ENCODE measurements at places on chromosomes 2 and 18.

DNA sequence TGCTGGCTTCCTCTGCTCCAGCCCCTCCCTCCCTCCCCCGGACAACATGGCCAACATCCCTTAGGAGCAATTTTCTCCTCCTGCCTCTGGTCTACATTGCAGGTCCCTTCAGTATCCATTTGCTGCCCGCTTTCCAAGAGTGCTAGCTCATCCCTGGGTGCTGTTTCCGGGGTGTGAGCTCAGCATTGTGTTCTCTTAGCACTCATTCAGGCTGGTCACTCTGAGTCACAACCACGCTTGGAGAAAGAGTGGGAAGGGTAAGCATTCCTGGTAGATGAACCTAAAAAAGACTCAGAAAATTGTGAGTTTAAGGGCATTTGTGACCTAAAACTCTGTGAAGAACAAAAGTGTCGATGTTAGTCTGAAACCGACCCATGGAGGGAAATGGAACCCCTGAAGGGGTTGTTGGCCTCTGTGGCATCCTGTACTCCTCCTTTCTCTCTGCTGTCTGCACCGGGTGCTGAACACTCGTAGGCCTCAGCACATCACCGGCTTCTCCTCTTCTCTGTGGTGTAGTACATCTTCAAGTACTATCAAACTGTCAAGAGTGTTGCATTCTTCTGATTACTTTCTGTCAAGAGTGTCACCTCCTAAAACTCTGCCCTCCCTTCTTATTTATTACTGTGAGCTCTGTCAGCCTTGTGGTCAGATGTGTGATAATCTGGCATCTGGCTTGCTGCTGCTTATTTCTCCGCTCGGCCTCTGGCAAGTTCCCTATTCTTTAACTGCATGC is 73.0 kb downstream of the CTNNA2 start:
- no peak for DNase-seq

- no peak for DNase-seq
Observed at GRCh38 chr18:25166113-25166512, 185.9 kb downstream of the ZNF521 start.

GRCh38 chr2:205763708-205764211 is 81.5 kb downstream of the NRP2 start:
- DNase-seq, result peak; percentile 58

DNA sequence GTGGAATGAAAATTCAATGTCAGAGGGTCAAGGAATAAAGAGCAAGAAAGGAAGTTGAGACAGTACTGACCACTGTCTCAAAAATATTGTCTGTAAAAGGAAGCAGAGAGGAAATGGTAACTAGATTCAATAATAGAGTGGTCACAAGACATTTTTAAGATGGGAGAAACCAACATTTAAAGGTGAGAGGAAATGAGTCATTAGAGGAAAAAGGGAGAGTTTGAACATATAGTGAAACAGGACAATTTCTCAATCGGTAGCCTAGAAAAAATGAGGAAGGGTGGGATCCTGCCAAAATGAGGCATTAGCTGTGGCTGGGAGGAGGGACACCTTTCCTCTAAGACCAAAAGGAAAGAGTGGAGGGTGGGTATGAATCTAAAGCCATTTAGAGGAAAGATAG is 288.5 kb downstream of the SP3 start:
- no peak for DNase-seq

DNA sequence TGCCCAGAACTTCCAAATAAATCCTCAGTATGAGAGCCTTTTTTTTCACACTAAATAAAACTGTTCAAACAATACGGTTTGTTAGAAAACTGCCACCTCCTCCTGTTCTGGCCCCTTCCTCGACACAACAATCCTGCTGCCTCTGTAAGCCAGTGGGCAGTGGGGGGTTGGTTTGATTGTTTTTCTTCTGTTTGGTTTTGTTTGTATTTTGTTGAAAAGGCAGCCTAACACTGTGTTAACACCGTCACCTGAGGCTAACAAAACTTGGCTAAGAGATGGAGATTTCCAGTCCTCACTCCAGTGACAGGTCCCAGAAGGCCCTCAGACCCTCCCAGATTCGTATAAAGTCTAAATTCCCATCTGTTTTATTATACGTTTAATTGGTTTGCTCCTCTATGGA is 402.1 kb downstream of the ZNF521 start:
- no peak for DNase-seq

DNA sequence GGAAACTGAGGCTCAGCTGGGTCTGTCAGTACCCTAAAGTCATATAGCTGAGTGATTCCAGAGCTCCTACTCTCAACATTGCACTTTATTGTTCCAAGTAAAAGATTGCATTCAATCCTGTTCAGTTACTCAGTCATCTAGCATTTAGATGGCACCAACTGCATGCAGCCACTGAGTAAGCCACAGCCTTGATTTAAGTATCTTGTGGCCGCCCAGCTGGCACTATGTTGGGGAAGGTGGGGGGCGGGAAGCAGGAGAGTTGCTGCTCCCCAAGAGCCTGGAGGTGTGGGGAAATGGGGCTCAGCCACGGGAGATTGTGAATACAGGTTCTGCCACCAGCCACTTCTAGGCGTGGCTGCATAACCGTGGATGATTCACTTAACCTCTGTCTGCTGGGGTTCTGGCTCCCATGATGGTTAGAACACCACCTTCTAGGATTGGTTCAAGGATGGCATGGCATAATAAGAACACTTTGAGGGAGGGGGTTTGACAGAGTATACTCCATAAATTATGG is 17.1 kb downstream of the ZFP36L2 start:
- DNase-seq, result no peak

DNA sequence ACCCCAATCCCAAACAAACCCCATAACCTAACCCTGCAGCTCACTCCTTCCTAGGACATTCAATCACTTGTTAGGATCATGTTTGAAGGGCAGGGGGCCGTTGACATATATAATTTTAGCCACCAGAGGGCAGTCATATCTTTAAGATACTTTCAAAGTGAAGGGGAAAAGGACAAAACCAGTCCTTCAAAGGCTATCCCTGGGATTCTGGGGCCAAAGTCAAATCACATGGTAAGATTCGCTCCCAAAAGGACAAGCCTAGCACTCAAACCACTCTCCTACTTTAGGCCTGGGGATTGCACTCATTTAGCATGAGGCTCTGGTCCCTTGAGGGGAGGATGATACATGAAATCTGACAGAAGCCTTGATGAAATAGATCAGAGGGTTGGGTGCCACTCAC is 44.6 kb downstream of the HAUS1 start:
- DNase-seq, result peak; percentile 45

- DNase-seq, result no peak
Observed at GRCh38 chr18:37658894-37659293, 93.3 kb upstream of the CELF4 start.

DNA sequence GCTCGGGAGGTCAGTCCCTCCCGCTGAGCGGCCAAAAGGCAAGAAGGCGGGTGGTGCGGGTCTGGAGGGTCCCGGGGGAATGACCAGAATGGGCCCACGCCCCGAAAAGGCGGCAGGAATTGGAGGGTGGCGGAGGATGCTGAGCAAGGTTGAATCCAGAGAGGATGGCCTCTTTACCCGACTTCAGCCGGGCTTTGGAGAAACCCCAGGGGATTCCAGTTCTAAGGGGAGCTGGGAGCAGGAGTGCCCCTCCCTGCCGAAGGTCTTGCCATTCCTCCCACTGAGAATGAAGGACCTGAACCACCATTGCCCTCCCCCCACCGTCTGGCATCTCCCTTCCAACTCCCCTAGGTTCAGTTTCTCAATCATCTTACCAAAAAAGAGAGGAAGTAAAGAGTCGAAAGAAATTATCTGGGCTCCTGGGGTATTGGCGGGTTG is 38.9 kb upstream of the ATP6V1B1 start:
- DNase-seq, result no peak

- DNase-seq, result no peak
Observed at GRCh38 chr2:36553683-36554082, 44.3 kb downstream of the FEZ2 start.

- DNase-seq, result no peak
Observed at GRCh38 chr2:109128616-109129355, at the start of gene SH3RF3. Gene SH3RF3 (plus strand): TSS chr2:109129205.

- peak; percentile 14 for DNase-seq
Observed at GRCh38 chr2:240932001-240932723, 26.0 kb downstream of the CROCC2 start.

DNA sequence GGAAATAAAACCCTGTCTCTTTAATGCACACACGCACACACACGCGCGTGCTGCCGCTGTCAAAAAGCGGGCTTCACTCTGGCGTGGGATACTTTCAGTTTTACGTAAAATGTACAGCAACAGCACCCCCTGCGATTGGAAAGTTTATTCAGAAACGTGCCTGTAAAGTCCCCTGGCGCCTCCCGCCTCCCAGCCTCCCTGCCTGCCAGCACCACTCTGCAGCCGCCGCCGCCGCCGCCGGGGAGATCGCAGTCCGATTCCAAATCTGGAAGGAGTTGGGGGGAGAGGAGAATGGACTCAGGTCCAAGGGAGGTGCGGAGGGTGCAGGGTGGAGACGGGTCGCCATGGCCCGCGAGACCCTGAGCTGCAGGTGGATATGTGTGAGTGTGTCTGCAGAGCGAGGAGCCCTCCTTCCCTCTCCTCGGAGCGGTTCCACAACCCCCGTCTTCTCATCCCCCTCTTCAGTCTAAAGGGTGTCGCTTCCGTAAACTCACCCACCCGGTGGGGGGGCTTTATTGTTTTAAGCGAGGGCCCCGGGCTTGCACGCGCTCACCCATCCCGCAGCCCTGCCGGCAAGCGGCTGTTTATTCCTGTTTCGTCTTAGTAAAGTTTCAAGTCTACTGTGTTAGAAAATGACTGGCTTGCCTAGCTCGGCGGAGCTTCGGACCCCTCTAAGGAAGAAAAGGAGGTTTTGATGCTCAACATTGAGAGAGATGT is 1.8 kb upstream of the BCL11A start:
- peak; percentile 51 for DNase-seq

DNA sequence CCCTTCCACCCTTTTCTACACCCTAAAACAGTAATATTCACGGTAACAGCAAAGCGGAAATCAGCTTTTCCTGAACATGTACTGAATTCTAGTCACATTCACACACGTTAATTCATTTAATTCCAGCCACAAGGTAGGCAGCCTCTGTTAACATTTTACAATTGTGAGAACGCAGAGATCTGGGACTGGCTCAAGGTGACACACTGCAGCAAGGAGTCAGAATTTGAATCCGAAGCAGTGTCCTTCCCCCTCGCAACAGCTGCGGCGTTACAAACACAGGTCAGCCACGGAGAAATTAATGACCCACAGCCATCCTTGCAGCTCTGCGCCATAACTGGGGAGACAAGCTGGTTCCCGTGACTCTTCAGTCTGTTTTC is 818 bp upstream of the SLC20A1 start:
- no peak for DNase-seq

GRCh38 chr2:44944102-44944951 is 2.8 kb downstream of the SIX3 start:
- DNase-seq, result no peak

GRCh38 chr2:68368654-68369336 is 3.7 kb downstream of the PLEK start:
- DNase-seq, result no peak

- DNase-seq, result no peak
Observed at GRCh38 chr18:61984349-61984748, 91.5 kb upstream of the RNF152 start.

All from mesothelial cell of epicardium (in vitro differentiated cells).